ENCODE measurements at places on chromosomes 6 and 20.

DNA sequence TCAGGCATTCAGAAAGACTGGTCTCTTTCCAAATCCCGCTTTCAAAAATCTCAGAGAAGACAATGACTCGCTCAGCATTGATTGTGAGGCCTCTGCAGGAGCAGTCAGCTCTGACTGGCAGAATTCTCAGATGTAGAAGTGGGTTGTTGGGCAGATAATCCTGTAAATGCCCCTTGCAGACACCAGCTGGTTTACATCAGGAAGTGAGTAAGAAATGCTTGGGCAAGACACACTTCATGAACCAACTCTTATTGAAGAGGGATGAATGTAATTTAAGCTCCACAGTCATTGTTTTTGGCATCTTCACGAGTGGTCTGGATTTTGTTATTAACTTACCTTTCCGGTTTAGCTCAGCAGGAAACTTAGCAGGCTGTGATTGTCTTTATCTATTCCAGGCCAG is 166.6 kb downstream of the PLCB4 start:
- no peak for DNase-seq

- DNase-seq, result no peak
These were observed 304.9 kb upstream of the JAG1 start for GRCh38 chr20:10978713-10979112.

GRCh38 chr20:50711113-50711825 is 19.9 kb upstream of the RIPOR3 start:
- DNase-seq, result no peak

- DNase-seq, result no peak
These were observed 92.6 kb downstream of the THBS2 start for GRCh38 chr6:169160855-169161560.

GRCh38 chr6:6470123-6470522 is 118.4 kb upstream of the LY86 start:
- no peak for DNase-seq

- DNase-seq, result no peak
These were observed 12.2 kb upstream of the MANBAL start for GRCh38 chr20:37277253-37277593.

DNA sequence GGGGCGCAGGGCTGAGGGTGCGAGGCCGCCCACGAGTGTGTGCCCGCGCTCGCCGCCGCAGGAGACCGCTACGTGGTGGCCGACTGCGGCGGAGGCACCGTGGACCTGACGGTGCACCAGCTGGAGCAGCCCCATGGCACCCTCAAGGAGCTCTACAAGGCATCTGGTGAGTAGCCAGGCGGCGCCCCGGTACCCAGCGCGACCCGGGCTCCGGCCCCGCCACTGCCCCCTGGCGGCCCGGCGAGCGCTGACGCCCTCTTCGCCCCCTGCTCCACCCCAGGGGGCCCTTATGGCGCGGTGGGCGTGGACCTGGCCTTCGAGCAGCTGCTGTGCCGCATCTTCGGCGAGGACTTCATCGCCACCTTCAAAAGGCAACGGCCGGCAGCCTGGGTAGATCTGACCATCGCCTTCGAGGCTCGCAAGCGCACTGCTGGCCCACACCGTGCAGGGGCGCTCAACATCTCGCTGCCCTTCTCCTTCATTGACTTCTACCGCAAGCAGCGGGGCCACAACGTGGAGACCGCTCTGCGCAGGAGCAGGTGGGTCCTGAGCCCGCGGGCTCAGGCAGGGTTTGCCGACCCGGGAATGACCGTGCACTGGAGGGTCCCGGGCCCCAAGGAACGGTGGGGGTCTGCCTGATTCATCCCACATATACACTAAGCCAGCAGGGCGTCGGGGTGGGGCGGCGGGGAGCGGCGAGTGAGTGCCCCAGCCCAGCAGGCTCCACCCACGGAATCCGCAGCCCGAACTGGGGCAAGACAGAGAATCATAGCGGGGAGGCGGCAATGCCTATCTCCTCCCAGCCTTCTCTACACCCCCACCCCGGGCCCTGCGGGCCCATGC is 17.4 kb downstream of the HSPA12B start:
- peak; percentile 24 for DNase-seq

- no peak for DNase-seq
These were observed 2.6 kb downstream of the NFKBIE start for GRCh38 chr6:44262467-44263353.

DNA sequence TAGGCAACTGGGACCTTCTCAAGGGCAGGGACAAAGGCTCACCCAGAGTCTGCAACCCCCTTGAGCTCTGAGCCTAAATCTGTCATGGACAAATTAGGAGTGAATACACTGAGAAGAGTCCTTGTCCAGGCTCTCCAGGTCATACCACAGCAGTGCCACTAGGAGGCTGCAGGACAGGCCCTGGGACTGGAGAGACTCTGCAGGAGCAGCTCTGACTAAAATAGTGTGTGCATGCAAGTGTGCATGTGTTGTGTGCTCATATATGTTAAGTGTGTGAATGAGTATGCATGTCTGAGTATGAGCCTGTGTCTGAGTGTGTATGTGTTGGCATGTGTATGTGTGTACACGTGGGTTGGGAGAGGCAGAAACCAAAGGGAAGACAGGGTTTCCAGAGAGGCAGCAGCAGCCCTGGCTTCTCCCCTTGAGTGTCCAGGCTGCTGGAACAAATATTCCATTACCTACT is 27.1 kb downstream of the MRPL14 start:
- no peak for DNase-seq

GRCh38 chr20:11117808-11118528 is 444.2 kb upstream of the JAG1 start:
- no peak for DNase-seq

DNA sequence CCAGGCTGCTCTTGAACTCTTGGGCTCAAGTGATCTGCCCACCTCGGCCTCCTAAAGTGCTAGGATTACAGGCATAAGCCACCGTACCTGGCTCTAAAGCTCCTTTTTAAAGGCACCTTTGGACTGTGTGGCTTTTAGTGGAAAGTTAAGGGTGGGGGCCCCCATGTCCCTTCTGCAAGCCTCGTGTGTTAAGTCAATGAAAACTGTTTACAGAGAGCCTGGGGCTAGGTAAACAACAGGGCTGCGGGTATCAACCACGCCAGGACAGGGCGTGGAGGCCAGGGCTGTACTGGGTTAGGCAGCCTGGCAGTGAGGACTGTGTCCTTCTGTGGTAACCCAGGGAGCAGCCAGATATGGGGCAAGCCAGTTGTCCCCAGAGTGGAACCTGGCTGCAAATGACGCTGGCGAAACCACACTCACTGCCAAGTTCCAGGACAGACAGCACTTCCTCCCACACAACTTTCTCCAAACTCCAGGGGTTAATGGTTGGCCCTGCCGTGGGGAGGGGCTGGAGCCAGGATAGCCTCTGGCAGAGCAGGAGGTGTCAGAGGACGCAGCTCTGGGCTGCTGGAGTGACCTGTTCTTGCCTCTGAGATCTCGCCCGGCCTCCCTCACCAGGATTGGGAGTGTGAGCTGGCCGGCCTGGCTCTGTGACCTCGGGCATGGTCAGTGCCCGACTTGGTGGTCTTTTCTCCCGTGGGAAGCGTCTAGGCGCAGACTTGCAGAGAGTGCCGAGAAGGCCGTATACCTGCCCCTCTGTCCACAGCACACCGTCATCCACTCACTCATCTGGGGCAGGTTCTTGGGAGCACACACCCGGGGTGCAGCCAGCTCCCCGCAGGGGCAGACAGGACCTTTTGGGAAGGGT is 3.2 kb downstream of the SLC17A9 start:
- no peak for DNase-seq

- no peak for DNase-seq
These were observed 28.4 kb downstream of the LHFPL5 start for GRCh38 chr6:35833536-35833935.

DNA sequence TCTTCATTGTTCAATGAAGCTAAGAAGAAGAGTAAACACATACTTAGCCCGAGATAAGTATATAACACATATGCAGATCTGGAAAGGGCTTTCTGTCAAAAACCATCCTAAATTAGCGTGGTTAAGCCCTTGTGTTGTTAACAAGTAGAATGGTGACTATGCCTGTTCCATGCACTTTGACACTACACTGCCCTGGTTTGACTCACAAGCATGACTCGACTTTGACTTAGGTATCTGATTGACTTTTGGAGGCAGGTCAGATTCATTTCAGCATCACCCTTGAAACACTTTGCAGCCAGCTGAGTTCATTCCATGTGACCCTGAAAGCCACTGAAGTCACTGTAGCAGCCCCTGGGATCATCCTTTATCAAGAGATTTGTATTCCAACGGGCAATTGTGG is 239.8 kb downstream of the TBX18 start:
- no peak for DNase-seq

- DNase-seq, result no peak
These were observed 343.1 kb downstream of the TFAP2B start for GRCh38 chr6:51161752-51162151.

DNA sequence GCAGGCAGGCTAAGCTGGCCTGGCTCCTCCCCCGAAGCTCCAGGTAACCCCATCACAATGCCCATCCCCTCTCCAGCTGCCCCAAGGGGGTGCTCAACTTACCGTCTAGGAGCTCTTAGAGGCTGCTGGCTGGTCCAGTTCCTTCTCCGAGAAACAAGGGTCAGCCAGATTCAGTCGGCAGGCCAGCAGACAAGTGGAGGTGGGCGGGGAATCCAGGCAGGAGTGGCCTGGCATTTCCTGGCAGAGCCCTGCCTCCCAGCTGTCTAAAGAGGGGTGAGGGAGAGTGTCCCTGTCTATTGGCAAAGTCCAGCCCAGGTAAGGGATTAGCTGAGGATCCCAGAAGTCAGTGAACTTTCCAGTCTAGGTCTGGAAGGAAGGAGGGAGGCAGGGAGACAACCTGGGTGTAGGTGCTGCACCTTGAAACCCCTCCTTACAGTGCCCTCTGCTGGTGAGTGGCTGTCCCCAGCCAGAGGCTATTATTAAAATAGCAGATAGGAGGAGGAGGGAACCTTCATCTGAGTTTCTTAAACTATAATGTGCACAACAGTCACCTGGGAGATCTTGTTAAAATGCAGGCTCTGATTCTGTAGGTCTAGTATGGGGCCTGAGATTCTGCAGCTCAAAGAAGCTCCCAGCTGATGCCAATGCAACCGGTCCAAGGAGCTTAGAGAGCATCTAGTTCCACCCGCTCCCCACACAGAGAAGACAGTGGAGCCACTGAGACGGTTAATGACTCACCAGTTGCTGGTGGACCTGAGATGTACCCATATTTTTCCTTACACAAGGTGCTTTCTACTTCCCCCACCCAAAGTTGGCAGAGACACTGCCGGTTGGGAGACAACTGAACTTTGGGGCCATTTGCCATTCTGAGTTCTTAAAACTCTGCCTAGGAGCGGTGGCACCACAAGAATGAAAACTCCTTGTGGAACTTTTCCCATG is at the start of gene UNC5CL:
Gene UNC5CL (minus strand): TSS at position 162 of the 939 bp plus-strand sequence. CDS start 4,147 bp downstream, outside the sequence.
- DNase-seq, result peak; percentile 39

- DNase-seq, result no peak
These were observed 5.1 kb downstream of the HLA-F start for GRCh38 chr6:29728173-29728874.

DNA sequence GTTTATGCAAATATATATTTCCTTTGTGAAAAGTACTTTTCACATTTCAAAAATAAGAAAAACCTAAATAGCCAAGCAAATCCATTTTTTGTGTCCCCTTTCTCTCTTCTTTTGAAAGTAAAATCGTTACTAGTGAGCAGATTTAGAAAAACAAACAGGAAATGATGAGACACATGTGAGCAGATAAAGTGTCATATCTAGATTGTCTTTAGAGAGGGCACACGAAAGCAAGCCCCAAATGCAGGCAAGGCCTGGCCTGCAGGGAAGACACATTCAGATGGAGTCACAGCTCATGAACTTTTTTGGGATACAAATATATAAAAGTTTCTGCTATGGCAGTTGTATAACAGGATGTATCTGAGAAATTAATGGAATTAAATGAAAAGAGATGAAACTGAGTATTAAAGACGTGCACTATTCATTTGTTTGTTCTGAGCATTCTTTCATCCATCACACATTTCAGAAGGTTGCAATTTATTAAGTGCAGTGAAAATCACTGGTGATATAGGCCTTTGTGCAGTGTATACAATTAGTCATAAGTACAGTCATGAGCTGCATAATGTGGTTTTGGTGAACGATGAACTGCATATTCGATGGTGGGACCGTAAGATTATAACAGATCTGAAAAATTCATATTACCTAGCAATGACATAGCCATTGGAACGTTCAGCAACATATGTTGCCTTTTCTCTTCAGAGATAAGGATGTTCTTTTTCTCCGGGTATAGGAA is 101.4 kb downstream of the PACRG start:
- no peak for DNase-seq

- no peak for DNase-seq
These were observed 24.5 kb downstream of the CD83 start for GRCh38 chr6:14142063-14142450.
